ENCODE measurements at places on chromosomes 7 and 10.
A peak's percentile ranks its signal among the peaks of the same experiment; 100 is the strongest.

DNA sequence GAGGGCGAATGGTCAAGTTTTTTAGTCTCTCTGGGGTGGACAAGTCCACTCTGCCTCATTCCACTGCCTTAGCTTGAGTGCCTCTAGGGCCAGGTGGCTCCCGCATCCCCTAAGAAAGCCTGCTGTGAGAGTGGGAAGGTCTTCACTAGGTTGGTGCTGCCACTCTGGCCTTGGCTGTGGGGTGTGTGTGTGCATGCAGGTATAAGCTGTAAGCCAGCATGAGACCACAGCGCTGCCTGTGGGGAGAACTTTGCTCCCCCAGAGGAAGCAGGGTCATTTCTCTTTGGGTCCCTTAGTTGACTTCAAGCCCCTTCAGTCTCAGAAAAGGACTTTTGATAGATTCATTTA lies 25.5 kb upstream of the PCBD1 start:
- DNase-seq, result no peak

- DNase-seq, result peak; percentile 63
These were observed 134.3 kb upstream of the PDE1C start for GRCh38 chr7:32204361-32205018.

GRCh38 chr10:71725998-71726579 lies 6.5 kb upstream of the C10orf105 start:
- DNase-seq, result no peak

DNA sequence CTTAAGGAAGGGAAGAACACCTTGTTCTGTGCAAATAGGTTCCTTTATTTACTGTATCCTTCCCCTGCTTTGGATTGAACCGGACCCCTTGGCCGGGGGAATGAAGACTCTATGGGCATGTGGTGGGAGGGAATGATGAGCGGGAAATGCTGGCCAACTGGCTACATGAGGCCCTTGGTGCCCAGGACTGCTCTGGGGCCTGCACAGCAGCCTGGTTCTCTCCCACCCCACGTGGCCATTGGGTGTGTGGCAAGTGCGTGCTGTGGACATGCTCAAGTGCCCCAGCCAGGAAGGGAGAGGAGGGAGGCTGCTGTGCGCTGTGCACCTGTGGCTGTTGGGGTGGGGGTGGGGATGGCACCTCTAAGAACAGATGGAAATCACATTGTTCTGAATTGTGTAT lies 917.0 kb upstream of the GHITM start:
- no peak for DNase-seq

- no peak for DNase-seq
These were observed 428.9 kb downstream of the PCDH15 start for GRCh38 chr10:54372179-54372578.

GRCh38 chr10:70280099-70280498 lies 3.7 kb downstream of the NPFFR1 start:
- no peak for DNase-seq

DNA sequence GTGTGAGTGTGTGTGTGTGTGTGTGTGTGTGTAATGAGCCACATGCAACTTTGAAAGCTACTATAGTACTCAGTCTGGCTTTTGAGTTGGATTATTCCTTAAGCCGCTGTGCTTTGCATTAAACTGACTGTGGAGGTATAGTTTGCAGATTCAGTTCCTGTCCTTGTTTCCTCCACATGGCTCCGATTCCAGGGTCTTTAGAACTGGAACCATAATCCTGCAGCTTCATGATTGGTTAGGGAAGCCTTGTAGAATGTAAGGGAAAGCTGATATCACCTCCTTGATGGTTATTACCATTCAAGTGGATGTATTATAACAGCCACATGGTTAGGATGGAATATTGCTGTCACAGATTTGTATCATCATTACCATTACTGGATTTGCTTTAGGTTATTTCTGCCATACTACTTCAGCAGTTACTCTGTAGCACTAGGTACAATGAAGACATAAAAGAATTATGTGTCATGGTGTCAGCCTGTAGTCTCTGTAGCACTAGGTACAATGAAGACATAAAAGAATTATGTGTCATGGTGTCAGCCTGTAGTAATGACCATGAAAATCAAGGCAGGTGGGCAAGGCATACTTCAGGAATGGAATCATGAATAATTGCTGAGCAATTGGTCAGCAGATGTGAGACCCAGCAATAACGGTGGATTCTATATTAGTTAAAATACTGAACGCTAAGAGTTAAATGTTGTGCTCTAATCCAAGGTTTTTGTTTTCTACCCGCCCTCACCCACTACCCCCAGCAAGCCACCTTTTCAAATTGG lies 275.1 kb upstream of the FZD1 start:
- DNase-seq, result no peak

DNA sequence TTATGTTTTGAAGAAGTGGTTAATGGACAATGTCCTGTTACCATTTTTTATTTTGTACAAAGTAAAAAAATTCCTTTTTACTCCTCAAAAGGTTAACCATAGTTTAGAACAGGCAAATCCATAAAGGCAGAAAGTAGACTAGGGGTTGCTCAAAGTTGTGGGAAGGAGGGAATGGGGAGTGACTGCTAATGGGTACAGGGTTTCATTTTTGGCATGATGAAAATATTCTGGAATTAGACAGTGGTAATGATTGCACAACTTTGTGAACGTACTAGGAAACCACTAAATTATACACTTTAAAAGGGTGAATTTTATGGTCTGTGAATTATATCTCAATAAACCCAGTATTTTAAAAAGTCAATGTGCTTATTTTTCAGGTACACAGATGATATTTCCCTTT lies 35.4 kb upstream of the CDK14 start:
- peak; percentile 78 for DNase-seq

- DNase-seq, result no peak
These were observed 198.1 kb downstream of the AUTS2 start for GRCh38 chr7:69796416-69796815.

- DNase-seq, result no peak
These were observed 4.1 kb downstream of the KCNIP2 start for GRCh38 chr10:101839416-101840063.

DNA sequence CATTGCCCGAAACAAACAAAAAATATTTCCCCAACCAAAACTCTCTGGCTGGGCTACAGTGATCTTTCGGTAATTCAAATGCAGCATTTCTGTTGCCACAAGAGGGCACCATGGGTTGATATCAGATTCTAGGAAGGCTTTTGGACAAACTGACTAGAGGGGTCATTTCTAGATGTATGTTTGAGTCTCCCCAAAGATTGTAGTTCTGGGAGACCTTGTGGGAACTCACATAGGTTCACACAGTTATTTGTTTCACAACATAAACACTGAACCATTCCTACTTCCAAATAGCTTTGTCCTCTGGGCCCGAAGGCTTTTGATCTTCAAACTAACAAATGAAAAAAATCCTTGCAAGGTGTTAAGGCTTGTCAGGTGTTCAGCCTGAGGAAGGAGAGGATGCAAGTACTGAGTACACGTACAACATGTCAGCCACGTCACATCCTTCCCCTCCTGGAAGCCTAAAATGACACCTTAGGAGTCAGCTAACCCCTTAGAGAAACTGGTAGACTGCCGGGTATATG lies 37.0 kb upstream of the IL15RA start:
- DNase-seq, result no peak

DNA sequence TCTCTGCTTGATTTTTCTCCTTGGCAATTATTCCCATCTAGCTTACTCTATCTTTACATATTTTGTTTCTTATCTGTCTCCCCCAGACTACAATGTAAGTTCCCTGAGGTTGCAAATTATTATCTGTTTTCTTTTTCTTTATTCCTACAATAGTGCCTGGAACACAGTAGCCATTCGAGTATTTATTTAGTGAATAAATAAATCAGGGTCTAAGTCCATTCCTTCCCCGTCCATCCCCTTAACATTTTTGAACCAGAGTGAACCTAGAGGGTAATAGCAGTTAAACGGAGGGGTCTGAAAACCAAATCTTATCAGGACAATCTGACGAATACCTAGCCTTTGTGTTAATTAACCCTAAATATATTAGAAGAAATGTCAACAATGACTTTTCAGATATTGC lies 252.8 kb upstream of the YAE1 start:
- DNase-seq, result no peak

Measured in fibroblast of gingiva (primary cell).